ENCODE measurements at places on chromosomes 13 and 19.

DNA sequence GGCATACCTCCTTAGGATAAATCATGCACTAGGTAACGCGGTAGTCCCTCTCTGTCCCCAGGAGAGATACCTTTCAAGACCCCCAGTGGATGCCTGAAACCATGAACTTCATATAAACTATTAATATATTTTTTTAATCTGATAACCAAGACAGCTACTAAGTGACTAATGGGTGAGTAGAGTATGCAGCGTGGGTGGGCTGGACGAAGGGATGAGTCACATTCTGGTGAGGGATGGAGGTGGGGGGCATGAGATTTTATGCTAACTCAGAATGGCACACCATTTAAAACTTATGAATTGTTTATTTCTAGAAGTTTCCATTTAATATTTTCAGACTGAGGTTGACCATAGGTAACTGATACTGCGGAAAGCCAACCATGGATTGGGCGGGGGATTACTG lies 46.2 kb downstream of the CDK8 start:
- DNase-seq: no peak

DNA sequence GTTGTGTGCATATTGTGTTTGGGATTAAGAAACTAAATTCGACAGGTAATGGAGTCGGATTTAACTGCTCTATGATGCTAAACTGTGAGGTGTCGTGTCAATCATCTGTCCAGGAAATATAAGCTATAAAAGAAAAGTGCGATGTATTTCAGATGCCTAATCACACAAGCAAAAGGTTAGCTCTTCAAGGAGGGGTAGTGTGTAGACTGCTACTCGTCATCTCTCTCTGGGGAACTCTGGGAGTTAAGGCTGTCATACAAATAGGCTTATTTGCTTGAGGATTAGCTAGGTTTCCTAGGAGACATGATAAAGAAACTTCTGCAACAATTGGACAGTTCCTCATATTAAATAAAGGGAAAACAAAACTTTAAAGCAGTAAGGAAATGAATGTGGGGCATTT lies 462.1 kb downstream of the OLFM4 start:
- DNase-seq: no peak

DNA sequence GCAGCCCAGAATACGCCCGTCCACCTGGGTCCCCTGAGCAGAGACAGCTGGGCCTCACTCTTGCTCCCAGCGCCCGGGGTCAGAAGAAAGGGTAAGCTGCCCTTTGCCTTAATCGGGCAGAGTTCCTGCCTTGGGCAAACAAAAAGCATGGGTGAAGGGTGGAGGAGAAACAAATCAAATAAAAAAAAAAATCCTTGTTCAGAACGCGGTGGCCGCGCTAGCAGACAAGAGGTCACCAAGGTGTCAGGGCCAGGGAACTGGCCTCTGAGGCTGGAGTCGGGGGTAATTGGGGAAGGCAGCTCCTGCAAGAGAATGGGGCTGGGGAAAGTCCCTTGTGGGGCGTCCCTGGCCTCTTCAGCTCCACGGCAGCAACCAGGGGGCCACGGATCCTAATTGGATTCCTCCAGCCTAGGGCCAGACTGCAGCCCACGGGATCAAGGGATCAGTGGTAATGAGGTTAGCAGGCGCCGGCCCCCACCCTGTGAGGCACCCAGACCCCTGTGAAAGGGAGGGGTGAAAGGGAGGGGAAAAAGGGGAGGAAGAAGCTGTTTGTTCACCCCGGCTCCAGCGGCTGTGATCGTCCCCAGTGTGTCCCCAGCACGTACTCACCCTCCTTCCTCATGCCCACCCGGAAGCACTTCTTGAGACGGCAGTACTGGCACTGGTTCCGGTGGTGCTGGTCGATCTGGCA lies 5.5 kb downstream of the NR2F6 start:
- DNase-seq: no peak

GRCh38 chr19:31450696-31451095 lies 101.5 kb upstream of the TSHZ3 start:
- no peak for DNase-seq

- no peak for DNase-seq
Observed at GRCh38 chr19:58261968-58262921, 16.5 kb upstream of the ZNF8 start.

DNA sequence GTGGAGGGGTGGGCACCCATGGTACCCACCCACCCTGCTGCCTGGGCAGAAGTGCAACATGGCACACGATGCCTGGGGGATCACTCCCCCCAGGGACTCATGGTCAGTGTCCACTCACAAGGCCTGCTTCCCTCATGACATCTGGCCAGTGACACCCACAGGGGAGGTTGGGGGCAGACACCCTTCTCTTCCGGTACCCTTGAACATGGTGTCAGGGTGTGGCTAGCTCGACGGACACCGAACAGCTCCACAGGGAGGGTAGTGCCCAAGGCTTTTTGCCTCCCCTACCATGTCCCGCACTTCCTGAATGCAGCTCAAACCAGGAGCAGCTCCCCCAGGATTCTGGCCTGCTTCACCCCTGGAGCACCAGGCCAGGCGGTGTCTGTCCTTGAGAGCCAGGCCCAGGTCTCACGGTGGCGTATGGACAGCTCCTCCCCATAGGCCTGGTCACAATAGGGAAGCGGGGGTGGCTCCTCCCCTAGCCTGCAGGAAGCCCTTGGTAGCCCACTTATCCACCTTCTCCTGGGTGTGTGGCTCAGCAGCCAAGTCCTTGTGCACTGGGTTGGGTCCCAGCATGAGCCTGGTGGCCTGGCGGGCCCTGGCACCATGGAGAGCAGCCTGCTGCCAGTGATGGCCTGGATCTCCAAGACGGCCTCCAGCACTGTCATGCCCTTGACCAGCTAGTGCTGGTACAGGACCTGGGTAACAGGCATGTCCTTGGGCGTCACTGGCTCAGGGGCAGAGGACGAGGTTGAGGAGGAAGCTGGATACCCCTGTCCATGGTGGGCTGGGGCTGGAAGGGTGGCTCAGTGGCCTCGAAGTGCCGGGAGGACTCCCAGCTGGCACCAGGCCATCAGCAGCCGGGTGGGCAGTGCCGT lies 7.8 kb downstream of the ACP4 start:
- DNase-seq: no peak

DNA sequence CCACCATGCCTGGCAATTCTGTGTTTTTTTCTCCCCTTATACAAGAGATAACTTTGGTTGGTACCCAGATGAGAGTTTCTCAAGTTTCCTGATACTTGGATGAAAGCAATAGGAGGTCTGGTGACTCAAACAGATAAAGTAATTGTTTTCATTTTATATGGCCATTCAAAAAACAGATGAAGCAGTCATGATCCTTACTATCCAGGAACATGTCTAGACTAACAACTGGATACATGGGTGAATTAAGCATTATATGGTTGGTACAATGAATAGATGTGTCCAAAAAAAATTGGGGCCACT lies 8.5 kb downstream of the ZNF430 start:
- no peak for DNase-seq

DNA sequence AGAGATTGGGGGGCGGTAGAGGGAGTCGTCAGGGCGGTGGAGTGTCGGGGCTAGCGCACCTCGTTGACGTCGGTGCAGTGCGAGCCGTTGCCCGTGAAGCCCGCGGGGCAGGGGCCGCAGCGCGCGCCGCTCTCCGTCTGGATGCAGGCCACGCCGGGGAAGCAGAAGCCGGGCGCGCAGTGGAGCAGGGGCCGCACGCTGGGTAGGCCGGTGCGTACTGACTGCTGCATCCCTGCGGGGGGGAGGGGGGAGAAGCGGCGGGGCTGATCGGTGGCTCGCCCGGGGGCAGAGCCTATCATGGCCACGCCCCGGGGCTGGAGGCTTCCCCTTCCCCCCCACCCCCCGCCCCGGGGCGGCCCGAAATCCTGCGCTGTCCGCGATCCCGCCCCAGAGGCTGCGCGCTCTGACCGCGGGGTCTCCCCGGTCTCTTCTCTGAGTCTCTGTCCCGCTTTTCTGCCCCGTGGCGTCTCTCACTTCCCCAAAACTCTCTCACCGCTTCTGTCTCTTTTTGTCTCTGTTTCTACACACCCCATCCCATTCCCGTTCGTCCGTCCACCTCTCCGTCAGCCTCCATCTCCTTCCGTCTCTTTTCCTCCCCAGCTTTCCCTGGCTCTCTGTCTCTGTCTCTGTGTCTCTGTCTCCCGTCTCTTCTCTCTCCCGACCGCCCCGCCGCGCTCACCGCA lies 1.1 kb downstream of the COMP start:
- no peak for DNase-seq

DNA sequence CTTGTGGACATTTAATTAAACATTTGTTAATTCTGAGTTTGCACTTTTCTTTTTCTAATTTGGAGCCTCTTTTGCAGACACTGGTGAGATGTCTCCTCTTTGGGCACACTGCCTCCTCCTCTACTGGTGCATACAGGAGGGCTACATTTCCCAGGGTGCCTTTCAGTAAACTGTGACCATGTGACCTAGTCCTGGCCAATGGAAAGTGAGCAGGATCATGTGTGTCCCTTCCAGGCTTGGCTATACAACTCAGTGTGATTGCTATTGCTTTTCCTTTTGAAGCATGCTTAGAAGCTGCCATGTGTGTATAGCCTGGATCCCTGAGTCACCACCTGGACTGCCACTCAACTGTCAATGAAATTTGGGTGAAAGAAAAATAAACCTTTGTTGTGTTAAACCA lies 4.5 kb downstream of the IZUMO2 start:
- DNase-seq: no peak

GRCh38 chr19:1766800-1767352 lies 13.6 kb downstream of the ONECUT3 start:
- no peak for DNase-seq

DNA sequence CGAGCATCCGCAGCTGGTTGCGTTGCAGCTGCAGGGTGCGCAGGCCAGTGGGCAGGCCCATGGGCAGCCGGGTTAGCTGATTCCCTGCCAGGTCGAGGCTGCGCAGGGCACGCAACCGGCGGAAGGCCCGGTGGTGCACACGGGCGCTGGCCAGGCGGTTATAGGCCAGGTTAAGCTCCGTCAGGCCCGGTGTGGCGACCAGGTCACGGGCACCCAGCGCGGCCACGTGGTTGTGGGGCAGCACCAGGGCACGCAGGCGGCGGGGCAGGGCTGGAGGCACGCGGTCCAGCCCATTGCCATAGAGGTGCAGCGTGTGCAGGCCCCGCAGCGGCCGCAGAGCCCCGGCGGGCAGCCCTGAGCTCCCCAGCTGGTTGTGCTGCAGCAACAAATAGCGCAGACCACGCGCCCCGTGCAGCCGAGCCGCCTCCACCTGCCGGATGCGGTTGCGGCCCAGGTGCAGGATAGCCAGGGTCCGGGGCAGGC lies 5.3 kb downstream of the PODNL1 start:
- no peak for DNase-seq

DNA sequence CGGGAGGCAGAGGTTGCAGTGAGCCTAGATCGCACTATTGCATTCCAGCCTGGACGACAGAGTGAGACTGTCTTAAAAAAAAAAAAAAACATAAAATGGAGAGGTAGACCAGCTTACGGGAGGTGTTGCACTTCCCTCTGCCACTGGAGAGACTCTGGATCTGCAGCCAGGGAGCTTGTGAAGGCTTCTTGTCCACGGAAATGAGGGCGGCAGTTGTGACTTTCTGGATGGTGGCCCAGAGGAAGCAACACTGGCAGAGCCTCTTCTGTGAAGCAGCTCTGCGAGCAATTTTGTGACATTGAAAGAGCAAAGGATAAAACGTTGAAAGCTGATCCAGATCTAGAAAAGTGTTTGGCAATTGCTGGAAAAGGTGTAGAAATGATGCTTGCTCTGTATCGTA lies 10.4 kb downstream of the SPINT2 start:
- no peak for DNase-seq

- no peak for DNase-seq
Observed at GRCh38 chr13:99765869-99766268, 205.7 kb downstream of the ZIC5 start.

GRCh38 chr13:37274569-37275497 lies 169.4 kb upstream of the CSNK1A1L start:
- peak; percentile 30 for DNase-seq

GRCh38 chr19:22628401-22628800 lies 5.7 kb upstream of the ZNF492 start:
- DNase-seq: no peak

GRCh38 chr19:38316477-38317067 lies 825 bp upstream of the YIF1B start:
- no peak for DNase-seq

GRCh38 chr13:99356012-99356261 lies 48.7 kb upstream of the GPR183 start:
- DNase-seq: no peak

GRCh38 chr13:71218960-71219359 lies 648.0 kb downstream of the DACH1 start:
- no peak for DNase-seq

- no peak for DNase-seq
Observed at GRCh38 chr19:45258862-45259261, 7.8 kb downstream of the MARK4 start.

GRCh38 chr19:3684054-3684816 lies 16.0 kb downstream of the PIP5K1C start:
- DNase-seq: no peak

All from renal pelvis (tissue), 12 donors.